Kidney glomerular epithelial cell (primary cell): ENCODE measurements at places on chromosomes 7 and 10.

DNA sequence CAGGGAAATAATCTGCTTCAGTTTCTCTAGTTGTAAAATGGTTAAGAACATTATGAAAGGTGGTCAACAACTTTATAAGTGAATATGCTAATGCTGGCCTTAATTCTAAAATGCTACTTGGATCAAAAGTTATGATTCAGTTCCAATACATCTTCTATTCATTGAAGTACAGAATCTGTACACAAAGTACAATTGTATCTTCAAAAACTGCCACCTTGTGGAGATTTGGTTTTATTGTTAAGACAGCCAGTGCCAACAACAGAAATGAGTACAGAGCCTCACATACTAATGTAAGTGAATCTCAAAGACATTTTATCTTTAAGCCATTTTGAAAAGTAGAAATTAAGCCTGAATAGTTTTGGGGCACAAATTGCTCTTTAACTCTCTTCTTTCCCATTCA is 194.0 kb downstream of the CFTR start:
- DNase-seq: peak; percentile 24

GRCh38 chr10:120993089-120993488 is 141.9 kb downstream of the WDR11 start:
- no peak for DNase-seq

DNA sequence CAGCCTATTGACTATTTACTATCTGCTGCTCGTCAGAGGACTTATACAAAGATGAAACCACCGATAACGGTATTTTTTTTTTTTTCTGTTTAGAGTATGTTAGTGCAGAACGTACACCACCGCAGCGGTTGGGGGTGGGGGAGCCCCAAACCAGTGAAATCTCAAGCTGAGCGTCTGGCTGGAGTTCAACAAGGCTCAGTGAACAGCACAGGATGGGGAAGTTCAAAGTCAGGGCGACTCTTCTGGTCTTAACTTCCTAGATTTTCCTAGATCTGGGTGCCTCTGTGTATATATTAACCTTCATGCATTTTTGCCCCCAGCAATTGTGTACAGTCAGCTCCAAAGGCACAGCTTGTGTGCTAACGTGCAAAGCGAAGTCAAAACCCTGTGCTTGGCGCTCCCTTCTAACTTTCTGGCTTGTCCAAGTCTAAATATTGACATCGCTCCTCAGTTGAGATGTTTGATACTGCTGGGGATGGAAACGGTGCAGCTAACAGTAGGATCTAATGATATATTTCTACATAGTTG is 1.1 kb downstream of the RHOBTB1 start:
- DNase-seq: no peak

- DNase-seq: no peak
Observed at GRCh38 chr10:29486433-29486832, 148.3 kb downstream of the SVIL start.

GRCh38 chr10:94279835-94280709 is 82.7 kb downstream of the NOC3L start:
- DNase-seq: peak; percentile 25

DNA sequence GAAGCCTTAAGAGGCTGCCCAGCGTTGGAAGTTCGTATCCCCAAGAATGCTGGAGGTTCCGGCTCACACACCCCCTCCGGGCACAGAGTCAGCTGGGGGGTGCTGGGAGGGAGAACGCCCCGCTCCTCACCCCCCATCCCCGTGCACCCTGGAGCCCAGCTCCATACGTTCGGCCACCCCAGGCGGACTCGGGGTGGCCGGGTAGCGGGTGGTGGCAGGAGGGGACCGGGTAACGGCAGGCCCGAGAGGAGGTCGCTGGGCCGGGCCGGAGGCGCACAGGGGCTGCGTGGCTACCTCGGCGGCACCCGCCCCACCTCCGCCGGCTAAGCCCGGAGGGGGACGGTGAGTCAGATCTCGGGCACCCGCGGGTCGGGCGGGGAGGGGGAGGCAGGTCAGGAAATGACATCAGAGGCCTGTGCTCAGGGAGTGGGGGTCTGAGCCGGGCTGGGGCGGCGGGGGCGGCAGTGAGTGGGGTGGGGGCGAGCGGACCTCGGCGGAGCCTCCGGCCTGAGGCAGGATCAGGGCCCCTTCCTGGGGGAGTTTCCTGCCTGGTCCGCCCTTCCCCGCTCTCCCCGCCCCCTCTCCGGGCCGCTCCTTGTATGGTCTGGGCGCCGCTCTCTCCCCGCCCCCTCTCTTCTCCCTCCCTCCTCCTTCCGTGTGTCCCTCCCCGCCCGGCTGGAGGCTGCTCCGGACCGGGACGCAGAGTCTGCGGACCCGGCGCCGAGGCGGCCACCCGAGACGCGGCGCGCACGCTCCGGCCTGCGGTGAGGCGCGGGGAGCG is at the start of gene ZYX:
Gene ZYX, plus strand, starts transcription at position 700 of the 781 bp plus-strand sequence. CDS start 227 bp downstream, outside the sequence.
- DNase-seq: peak; percentile 88

DNA sequence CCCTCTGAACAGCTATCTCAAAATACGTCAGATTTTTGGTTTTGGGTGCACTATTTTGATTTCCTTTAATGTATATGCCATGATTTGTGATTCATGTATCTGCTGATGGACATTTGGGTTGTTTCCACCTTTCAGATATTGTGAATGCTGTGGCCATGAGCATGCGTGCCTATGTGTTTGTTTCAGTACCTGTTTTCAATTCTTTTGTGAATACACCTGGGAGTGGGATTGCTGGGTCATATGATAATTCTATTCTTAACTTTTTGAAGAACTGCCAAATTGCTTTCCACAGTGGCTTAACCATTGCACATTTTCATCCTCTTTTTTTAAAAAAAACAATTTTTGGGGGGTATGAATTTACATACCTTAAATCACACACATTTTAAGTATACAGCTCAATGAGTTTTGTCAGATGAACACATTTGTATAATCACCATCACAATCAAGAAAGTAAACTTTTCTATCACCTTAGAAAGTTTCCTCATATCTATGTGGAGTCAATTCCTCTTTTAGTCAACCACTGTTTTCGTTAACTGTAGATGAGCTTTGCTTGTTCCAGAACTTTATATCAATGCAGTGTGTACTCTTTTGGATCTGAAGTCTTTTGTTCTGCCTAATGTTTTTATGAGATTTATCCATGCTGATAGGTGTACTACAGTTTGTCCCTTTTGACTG is 36.9 kb downstream of the CYP26A1 start:
- no peak for DNase-seq

GRCh38 chr10:33064706-33065105 is 106.7 kb upstream of the ITGB1 start:
- DNase-seq: no peak

GRCh38 chr7:157870644-157871290 is 534.0 kb downstream of the DNAJB6 start:
- DNase-seq: no peak

- no peak for DNase-seq
Observed at GRCh38 chr7:101942603-101943210, 125.3 kb downstream of the CUX1 start.

DNA sequence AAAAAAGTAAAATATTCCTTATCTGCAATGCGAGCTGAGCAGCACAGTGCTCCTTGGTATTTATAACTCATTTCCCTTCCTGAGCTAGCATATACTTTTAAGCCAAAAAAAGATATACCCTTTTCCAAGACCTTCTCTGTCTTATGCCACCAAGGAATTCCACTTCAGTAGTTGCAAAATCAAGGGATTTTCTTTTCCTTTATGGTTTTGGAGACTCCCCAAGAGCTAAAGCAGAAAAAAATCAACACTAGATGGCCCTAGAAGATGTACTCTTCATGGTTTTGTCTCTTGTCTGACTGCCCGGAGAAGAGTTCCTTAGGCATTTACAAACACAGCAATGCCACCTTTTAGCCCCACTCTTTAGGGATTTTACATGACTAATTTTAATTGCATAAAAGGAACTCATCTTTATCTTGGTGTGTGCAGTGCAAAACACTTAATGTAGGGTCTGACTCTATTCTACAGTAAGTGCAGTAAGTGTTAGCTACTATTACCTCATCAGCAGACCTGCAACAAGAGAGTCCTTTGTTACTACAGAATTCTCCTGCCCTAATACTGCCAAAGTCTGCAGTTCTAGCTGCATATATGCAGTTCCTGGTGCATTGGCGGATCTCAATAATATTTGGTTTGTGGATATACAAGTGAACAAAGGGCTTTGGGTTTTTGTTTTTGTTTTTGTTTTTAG is 443.3 kb downstream of the GFRA1 start:
- DNase-seq: peak; percentile 14

GRCh38 chr10:22473459-22473858 is 128.2 kb downstream of the SPAG6 start:
- DNase-seq: no peak

DNA sequence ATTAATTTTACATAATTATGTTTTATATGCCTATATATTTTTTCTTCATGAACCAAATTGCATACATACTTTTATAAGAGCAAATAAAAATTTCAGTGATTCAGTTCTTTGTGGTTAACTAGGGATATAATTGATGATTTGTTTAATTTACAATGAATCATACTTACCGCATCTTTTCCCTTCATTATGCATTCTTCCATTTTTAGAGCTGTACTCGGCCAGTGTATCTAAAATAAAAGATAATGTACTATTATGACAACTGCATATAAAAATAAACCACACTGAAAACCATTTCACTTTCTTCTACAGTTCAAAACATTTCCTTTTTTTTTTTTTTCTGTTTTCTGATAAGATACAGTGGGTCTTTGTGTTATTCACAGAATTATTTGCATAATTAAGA is 179.9 kb downstream of the SEMA3E start:
- peak; percentile 44 for DNase-seq

GRCh38 chr10:3832022-3832786 is 47.2 kb upstream of the KLF6 start:
- DNase-seq: no peak
